ENCODE measurements at places on chromosomes 16 and 17.

- H3K27me3 ChIP-seq, result peaks cover 84% of the 10 kb centered on the region
- H3K4me1 ChIP-seq, result no peaks in the 10 kb centered on the region
- no peak within 1 kb of the TSS for H3K27ac ChIP-seq
Observed at GRCh38 chr16:89200124-89200849, at the start of gene SLC22A31. TSS of gene SLC22A31 (minus strand) at chr16:89200537. CDS start at chr16:89200501, 36 bp downstream.

DNA sequence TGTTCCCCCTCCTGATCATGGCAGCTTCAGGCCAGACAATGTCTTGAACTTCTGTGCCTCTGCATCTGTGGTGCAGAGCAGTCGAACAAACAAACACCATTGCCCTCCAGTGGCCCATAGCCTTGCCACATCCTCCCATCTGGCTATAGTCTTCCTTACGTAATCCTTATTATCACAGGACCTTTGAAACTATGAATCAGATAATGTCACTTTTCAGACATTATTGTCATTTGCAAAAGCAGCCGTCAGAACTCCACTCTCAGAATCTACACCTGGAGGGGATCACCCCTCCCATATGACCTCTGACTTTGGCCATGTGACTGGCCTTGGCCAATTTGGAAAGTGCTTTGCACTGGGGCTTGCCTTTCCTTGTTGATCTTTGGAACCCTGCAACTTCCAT is 387.3 kb downstream of the MAF start:
- H3K4me3 ChIP-seq, result no peak overlapping the region
- H3K27me3 ChIP-seq, result no peaks in the 10 kb centered on the region
- no peak overlapping the region for H3K27ac ChIP-seq
- no peak for ATAC-seq
- no peaks in the 10 kb centered on the region for H3K36me3 ChIP-seq

GRCh38 chr17:34503528-34504195 is 75.7 kb upstream of the TMEM132E start:
- H3K36me3 ChIP-seq, result no peaks in the 10 kb centered on the region
- H3K4me3 ChIP-seq, result no peak overlapping the region
- H3K4me1 ChIP-seq, result no peaks in the 10 kb centered on the region
- ATAC-seq, result no peak

GRCh38 chr16:85398050-85398451 is 215.1 kb upstream of the GSE1 start:
- no peaks in the 10 kb centered on the region for H3K36me3 ChIP-seq
- H3K4me3 ChIP-seq, result no peak overlapping the region
- no peaks in the 10 kb centered on the region for H3K4me1 ChIP-seq
- H3K27me3 ChIP-seq, result no peaks in the 10 kb centered on the region
- ATAC-seq, result no peak
- no peak overlapping the region for H3K27ac ChIP-seq

DNA sequence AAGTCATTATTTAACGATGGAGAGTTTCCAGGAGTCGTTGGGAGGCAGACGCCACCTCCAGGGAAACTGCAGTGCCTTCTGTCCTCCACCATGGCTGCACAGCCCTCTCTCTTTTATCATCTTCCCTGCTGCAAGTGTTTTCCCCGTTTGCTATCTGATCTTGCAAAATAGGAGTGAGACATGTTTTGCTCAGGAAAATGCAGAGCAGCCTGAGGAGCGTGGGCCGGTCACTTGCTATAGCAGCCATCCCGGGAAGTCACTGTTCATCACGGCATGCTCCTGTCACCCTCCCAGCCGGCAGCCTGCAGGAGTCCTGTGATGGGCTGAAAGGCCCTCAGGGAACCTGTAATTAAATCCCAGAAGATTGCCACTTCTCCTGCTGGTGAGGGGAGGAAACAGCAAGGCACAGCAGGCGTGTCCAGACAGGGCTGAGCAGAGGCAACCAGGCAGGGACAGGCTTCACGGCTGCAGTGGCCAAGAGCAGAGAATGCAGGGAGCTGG is 143.1 kb downstream of the GSG1L start:
- ATAC-seq, result no peak
- no peak overlapping the region for H3K27ac ChIP-seq
- no peaks in the 10 kb centered on the region for H3K4me1 ChIP-seq
- H3K27me3 ChIP-seq, result peaks cover 56% of the 10 kb centered on the region

- no peak overlapping the region for H3K4me3 ChIP-seq
- no peak for ATAC-seq
- no peak overlapping the region for H3K27ac ChIP-seq
- no peaks in the 10 kb centered on the region for H3K4me1 ChIP-seq
- H3K36me3 ChIP-seq, result no peaks in the 10 kb centered on the region
Observed at GRCh38 chr16:66107661-66108060, 258.8 kb upstream of the CDH5 start.

DNA sequence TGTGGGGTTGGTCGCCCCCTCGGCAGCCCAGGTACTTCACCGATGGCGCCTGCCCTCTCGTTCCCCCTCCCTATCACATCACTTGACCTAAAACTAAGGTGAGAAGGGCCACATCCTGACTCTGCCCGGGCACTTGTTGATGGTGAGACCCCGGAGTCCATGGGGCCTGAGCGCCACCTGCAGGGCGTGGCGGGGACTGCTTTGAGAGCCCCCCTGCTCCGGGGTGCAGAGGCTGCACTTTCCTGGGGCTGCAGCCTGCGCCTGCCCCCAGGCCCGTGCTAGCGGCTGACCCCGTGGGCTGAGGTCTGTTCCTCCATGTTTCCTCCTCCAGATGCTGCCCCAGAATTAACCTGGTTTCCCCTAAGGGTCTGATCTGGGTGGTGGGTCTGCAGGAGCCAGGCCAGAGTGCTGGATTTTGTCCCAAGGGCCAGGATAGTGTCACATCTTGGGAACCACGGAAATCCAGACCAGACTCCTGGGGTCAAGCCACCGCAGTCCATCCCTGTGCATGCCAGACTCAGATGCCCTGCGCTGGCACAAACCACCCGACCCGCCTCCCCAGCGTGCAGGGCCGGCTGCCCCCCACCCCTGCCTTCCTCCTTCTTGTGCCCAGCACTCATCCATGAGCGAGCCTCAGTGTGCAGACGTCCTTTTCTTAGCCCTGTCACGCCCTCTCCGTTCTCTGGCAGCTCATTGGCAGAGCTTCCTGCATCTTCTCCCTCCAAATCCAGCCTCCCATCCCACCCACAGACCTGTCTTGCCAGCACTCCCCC is 2.7 kb downstream of the NDUFAF8 start:
- no peak overlapping the region for H3K27ac ChIP-seq
- no peak overlapping the region for H3K4me3 ChIP-seq
- ATAC-seq, result no peak
- no peaks in the 10 kb centered on the region for H3K27me3 ChIP-seq
- H3K36me3 ChIP-seq, result peaks cover 40% of the 10 kb centered on the region

- H3K27ac ChIP-seq, result peak overlapping the region; percentile 98
- H3K27me3 ChIP-seq, result no peaks in the 10 kb centered on the region
- no peak for ATAC-seq
- H3K4me1 ChIP-seq, result peaks cover 10% of the 10 kb centered on the region
Observed at GRCh38 chr17:7846063-7846735, 8.7 kb upstream of the TMEM88 start.

- no peak overlapping the region for H3K4me3 ChIP-seq
- H3K27ac ChIP-seq, result no peak overlapping the region
- ATAC-seq, result no peak
- no peaks in the 10 kb centered on the region for H3K36me3 ChIP-seq
Observed at GRCh38 chr16:1895068-1895467, 23.1 kb upstream of the MEIOB start.

DNA sequence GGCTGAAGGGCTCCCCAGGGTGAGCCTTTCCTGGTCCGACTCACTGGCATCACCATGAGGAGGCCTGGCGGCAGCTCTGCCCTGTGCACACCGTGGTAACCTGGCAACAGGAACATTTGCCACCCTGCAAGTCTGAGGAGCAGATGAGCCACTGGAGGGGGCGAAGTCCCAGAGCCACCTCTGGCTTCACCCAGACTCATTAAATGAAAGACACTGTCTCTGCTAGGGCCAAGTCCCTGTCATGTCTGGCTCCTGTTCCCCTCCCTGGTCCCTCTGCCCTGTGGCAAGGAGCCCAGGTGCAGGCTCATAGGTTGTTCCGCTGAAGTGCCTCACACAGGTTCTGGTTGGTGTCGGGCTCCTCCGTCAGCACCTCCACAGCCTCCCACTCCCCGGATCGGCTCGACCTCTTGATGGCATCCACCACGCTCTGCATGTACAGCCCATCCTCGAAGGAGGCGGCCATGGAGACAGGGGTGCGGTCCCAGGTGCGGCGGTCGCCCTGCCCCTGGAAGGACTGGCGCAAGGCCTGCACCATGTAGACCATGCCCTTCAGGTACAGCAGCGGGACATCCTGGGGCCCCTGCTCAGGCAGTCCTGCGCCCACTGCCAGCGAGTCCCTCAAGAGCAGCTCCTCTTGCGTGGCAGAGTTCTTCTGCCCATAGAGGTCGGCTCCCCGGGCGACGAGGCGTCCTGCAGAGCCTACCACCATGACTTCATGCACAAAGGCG is 8.4 kb downstream of the C16orf86 start:
- peaks cover 37% of the 10 kb centered on the region for H3K4me1 ChIP-seq
- peak overlapping the region; percentile 73 for H3K27ac ChIP-seq
- no peak overlapping the region for H3K4me3 ChIP-seq
- no peak for ATAC-seq

- H3K4me1 ChIP-seq, result peaks cover 15% of the 10 kb centered on the region
- peak overlapping the region; percentile 63 for H3K27ac ChIP-seq
- ATAC-seq, result peak; percentile 63
- H3K4me3 ChIP-seq, result no peak overlapping the region
- H3K27me3 ChIP-seq, result no peaks in the 10 kb centered on the region
Observed at GRCh38 chr16:31128711-31129567, 6.6 kb downstream of the PRSS8 start.

DNA sequence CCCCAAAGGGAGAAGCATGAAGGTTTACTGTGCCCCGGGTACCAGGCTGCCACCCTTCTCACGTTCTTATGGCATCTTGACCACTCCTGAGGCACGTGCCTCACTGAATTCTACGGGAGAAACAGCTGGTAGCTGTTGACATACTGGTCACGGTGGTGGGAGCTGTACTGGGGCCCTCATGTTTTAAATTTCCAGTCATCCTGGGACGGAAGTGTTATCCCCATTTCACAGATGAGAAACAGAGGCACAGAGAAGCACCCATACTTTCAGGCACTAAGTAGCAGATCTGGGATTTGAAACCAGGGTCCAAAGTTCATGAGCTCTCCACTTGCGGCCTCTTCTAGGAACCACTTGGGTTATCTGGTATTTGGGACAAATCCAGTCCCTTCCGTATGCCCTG is 26.3 kb upstream of the DOC2B start:
- H3K27me3 ChIP-seq, result peaks cover 48% of the 10 kb centered on the region
- H3K27ac ChIP-seq, result no peak overlapping the region
- H3K36me3 ChIP-seq, result no peaks in the 10 kb centered on the region
- no peak overlapping the region for H3K4me3 ChIP-seq
- H3K4me1 ChIP-seq, result no peaks in the 10 kb centered on the region
- no peak for ATAC-seq

GRCh38 chr17:69654981-69655855 is 240.7 kb downstream of the MAP2K6 start:
- peak; percentile 65 for ATAC-seq
- H3K27me3 ChIP-seq, result no peaks in the 10 kb centered on the region

DNA sequence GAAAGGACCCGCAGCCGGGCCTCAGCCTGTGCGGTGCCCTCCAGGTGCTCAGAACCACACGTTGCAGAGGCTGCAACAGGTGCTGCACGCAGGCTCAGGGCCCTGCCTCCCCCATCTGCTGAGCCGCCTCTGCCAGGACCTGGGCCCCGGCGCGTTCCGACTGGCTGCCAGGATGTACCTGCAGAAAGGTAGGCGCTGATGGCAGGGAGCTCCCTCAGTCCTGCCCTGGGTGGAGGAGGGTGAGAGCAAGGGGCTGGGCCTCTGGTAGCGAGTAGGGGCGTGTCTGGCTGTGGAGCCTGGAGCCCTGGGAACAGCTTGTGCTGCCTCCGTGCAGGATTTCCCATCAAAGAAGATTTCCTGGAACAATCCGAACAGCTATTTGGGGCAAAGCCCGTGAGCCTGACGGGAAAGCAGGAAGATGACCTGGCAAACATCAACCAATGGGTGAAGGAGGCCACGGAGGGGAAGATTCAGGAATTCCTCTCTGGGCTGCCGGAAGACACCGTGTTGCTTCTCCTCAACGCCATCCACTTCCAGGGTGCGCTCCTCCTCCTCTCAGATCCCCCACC is 4.4 kb downstream of the SERPINF2 start:
- H3K4me1 ChIP-seq, result no peaks in the 10 kb centered on the region
- no peak overlapping the region for H3K27ac ChIP-seq
- no peaks in the 10 kb centered on the region for H3K36me3 ChIP-seq

GRCh38 chr17:50955160-50955559 is 89.0 kb upstream of the TOB1 start:
- no peak overlapping the region for H3K27ac ChIP-seq
- H3K4me1 ChIP-seq, result peaks cover 58% of the 10 kb centered on the region
- H3K27me3 ChIP-seq, result no peaks in the 10 kb centered on the region
- no peaks in the 10 kb centered on the region for H3K36me3 ChIP-seq

DNA sequence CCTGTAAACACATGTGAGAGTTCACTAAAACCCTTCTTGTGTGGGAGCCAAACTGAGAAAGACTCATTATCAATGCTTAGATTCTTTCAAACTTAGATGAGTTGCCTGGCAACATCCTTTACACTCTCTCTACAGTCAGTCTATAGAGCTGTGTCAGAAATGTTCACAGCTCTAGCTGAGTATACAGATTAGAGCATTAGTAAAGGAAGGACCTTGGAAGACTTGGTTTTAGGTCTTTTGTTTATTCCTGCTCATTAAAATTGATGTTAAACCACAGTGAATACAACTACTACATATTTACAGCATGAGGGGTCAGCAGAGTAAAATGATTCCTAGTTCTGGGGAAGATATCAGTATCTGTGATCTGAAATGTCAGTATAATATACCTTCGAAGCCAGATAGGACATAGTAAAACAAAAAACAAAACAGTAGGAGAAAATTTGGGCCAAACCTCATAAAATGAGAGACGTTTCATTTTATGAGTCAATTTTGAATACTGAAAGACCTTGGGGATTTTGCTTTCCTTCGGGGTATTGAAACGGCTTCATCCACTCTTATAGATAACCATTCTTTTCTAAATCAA is 186.0 kb downstream of the TANC2 start:
- ATAC-seq, result no peak
- no peaks in the 10 kb centered on the region for H3K4me1 ChIP-seq
- H3K36me3 ChIP-seq, result no peaks in the 10 kb centered on the region
- H3K27me3 ChIP-seq, result no peaks in the 10 kb centered on the region
- H3K4me3 ChIP-seq, result no peak overlapping the region

GRCh38 chr16:29290631-29291247 is 115.8 kb downstream of the NPIPB11 start:
- peak overlapping the region; percentile 38 for H3K4me3 ChIP-seq
- no peaks in the 10 kb centered on the region for H3K36me3 ChIP-seq
- H3K4me1 ChIP-seq, result peaks cover 26% of the 10 kb centered on the region
- H3K27me3 ChIP-seq, result no peaks in the 10 kb centered on the region

- H3K4me1 ChIP-seq, result no peaks in the 10 kb centered on the region
- H3K4me3 ChIP-seq, result no peak overlapping the region
- no peak for ATAC-seq
- H3K27ac ChIP-seq, result no peak overlapping the region
Observed at GRCh38 chr17:82627405-82627804, 20.8 kb downstream of the WDR45B start.

GRCh38 chr16:65042438-65043365 is 79.2 kb downstream of the CDH11 start:
- no peak overlapping the region for H3K27ac ChIP-seq
- H3K4me1 ChIP-seq, result no peaks in the 10 kb centered on the region
- no peak for ATAC-seq
- H3K36me3 ChIP-seq, result peaks cover 29% of the 10 kb centered on the region
- no peaks in the 10 kb centered on the region for H3K27me3 ChIP-seq

GRCh38 chr17:27760069-27760885 is 40.1 kb downstream of the NOS2 start:
- no peaks in the 10 kb centered on the region for H3K4me1 ChIP-seq
- no peaks in the 10 kb centered on the region for H3K27me3 ChIP-seq

GRCh38 chr16:50635505-50636392 is 45.4 kb downstream of the SNX20 start:
- H3K4me3 ChIP-seq, result no peak overlapping the region
- no peaks in the 10 kb centered on the region for H3K27me3 ChIP-seq
- H3K4me1 ChIP-seq, result no peaks in the 10 kb centered on the region
- no peaks in the 10 kb centered on the region for H3K36me3 ChIP-seq
- no peak for ATAC-seq
- no peak overlapping the region for H3K27ac ChIP-seq

Measured in gastroesophageal sphincter (tissue), 4 donors.